HEK293T (cell line): ENCODE measurements at places on chromosomes 2 and 18.

- peak; percentile 85 for DNase-seq
Measured at GRCh38 chr2:233053928-233054784, 6.0 kb upstream of the INPP5D start.

GRCh38 chr2:163343316-163343715 is 392.5 kb downstream of the FIGN start:
- no peak for DNase-seq

GRCh38 chr2:98568161-98568956 is 40.0 kb downstream of the COA5 start:
- no peak for DNase-seq

DNA sequence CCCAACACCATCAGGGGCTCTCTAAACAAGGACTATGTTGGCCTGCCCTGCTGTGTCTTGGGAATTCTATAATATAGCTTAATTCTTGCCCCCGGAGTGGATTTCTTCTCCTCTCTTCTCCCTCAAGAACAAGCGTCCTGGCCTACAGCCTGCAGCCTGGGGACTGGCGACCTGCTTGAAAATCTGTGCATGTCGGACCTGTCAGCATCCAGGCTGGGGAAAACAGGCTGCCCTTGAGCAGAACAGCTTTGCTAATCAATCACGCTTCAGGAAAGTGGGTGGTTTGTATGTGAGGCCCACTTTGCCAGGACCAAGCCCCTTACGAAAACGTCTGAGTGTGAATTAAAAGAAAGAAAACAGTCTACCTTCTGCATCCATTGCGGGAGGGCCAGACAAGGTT is 116.7 kb downstream of the BCL2 start:
- no peak for DNase-seq

DNA sequence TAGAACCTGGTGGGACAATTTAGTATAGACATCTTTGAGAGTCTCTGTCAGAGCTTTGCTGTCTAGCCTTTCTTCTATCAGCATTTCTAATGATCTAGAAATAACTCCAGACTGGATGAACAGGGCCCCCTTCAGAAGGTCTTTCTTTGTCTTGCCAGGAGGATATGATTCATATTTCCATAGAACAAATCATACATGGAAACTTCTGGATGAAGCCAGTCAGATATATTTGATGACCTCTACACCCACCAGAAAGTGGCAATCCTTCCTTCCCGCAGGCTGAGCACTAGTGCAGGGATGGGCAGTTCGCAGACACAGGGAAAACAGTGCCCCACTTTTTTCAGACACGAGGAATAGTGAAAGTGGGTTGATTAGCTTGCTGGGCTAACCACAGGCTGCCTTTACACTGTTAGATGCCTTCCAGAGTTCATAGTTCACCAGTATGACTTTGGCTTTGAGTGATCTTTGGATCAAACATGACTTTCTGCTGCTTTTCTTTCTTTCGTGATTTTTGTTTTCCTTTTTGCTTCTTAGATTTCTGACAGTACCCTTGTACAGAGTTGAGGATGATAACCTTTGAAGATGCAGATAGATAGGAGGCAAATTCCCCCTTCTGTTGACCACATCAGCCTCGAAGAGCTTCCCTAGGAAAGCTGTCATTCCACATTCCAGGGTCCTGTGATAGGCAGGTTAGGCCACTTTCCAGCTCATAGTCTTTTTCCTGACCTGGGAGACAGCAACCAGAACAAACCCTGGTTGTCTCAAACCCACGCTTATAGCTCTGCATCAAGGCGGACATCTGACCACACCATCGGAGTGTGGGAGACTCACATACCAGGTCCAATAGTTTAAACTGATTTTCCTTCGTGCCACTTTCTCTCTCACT is 237.0 kb downstream of the ZNF407 start:
- DNase-seq = no peak

GRCh38 chr18:54444319-54444914 is 86.7 kb downstream of the C18orf54 start:
- DNase-seq = peak; percentile 37

- DNase-seq = no peak
Measured at GRCh38 chr2:172091000-172091641, 5.8 kb downstream of the DLX1 start.

DNA sequence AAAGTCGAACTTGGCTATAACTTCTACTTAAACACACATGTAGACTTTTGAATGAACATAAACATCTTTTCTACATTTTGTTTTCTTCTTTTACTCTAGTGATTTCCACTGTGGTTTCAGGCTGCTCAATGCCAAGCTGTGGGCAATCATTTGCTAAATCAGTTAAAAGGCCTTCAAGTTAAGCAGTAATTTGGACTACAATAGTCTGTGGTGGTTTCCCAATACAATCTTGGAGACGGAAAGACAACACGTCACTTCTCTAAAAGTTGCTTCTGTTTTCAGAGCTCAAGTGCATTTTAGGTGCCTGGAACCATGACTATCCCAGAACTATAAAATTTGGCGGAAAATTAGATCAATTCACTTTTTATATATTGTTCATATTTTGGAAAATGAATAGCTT is 69.4 kb downstream of the TXNL1 start:
- DNase-seq = no peak

DNA sequence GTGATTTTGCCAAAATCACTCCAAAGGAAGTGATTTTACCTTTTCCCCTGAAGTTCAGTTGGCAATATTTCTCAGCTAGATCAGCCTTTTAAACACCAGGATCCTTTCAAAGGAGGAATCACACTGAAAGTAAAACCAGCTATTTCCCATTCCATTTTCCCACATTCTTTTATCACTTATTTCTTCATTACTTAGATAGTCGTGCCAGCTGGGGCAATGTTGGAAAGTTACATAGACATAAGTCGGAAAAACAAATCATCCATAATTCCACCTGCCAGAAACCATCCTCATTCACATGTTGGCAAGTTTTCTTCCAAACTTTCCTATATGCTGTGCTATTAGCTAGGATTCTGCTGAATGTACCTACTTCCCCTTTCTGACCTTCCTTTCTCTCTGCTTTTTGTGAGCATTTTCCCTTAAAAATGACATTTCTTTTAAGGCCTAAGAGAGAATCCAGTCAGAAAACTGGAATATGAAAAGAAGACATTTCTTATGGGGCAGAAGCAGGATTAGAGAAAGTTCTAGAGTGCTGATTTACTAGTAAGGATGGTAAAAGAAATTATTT is 170.0 kb upstream of the STK17B start:
- no peak for DNase-seq

DNA sequence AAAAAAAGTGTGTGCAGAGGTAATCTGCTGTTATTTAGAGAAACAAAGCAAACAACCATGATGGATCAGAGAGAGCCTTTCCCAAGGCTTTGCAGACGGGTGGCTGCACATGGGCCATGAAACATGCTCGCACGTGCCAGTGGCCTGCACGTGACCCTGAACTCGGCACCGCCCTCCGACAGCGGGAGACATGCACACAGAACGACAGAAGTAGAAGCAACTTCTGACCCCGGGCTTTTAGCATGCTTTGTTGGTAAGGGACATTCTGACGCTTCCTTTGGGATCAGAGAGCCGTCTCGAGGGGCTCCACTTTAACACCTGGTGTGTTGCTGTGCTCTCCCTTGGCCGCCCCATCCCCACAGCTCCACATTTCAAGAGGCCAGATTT is 112.5 kb downstream of the KCNF1 start:
- DNase-seq = no peak

GRCh38 chr2:156006721-156007618 is 325.6 kb downstream of the NR4A2 start:
- DNase-seq = no peak

DNA sequence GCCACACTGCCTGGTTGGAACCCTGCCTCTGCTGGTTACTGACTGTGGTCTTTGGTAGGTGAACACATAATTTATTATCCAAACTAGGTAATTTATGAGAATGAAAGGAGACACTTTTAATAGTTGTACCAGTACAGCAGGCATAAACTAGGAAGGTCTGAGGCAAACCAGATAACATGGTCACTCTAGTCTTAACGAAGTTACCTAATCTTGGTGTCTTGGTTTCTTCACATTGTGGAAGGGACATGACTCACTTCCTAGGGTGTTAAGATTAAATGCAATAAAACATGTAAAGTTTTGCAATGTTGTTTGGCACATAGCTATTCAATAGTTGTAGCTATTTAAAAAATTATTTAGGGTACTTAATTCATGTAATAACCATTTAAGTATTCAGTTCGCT is 23.3 kb downstream of the SPTBN1 start:
- DNase-seq = no peak

- no peak for DNase-seq
Measured at GRCh38 chr2:26946841-26947784, 23.3 kb upstream of the MAPRE3 start.

DNA sequence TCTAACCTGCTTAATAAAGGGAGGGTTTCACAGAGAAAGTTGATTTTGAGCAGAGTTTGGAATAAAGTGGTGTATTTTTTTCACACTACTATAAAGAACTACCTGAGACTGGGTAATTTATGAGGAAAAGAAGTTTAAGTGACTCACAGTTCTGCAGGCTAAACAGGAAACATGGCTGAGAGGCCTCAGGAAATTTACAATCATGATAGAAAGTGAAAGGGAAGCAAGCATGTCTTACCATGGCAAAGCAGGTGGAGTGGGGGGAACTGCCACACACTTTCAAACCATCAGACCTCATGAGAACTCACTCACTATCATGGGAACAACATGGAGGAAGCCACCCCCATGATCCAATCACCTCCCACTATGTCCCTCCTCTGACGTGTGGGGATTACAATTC is 546.7 kb downstream of the EPHA4 start:
- no peak for DNase-seq

- DNase-seq = peak; percentile 82
Measured at GRCh38 chr2:23384551-23385343, at the start of gene KLHL29. KLHL29 (plus strand) TSS chr2:23385179; CDS start chr2:23562197, 177,018 bp downstream.

GRCh38 chr2:105873281-105873680 is 128.6 kb downstream of the NCK2 start:
- DNase-seq = no peak

DNA sequence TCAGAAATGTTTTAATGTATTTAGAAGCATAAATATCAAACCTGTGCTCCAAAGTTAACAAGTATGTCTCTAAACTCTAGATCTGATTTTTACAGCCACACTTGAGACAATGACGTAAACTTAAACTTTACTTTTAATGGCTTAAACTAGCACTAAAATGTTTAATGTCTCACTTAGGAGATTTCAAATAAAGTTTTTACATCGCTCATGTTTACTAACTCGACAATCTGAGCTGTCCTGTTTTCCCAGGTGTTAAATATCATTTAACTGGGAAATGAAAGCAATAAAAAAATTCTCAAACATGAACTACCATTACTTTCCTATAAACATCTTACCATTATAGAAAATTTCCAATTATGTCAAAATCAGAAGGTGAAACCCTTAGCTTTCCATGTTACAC is 70.2 kb upstream of the FAM124B start:
- DNase-seq = no peak

GRCh38 chr2:241029599-241030332 is 31.3 kb downstream of the SNED1 start:
- no peak for DNase-seq

DNA sequence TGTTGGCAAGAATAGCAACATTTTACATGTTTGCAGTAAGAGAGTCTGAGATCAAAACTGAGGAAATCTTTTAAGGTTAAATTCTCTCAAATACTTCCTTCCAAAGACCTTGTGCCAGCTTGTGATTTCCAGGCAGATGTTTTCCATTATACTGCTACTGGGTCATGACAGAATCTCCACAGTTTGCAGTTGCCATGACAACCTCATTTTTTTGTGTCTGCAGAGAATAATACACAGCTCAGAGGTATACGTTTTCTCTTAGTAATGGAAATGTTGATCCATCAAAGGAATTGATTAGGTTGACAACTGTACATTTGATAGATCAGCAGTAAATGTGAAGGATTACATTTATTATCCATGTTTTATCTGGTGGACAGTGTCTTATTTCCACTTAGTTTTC is 29.1 kb upstream of the CSRNP3 start:
- DNase-seq = no peak

DNA sequence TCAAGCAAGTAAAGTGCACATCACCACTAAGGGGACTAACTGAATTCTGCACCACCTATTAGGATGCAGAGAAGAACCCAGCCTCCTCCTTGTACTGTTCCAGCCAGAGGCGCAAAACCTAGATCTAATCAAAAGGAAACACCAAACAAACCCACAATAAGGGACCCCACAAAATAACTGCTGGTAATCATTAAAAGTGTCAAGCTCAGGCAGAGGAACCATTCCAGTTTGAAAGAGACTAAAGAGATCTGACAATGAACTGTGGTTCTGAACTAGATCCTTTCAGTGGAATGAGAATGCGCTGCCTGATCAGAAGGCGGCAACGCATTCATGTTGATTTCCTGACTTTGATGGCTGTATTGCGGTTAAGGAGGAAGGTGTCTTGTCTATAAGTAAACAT is 16.8 kb downstream of the HDLBP start:
- DNase-seq = no peak

DNA sequence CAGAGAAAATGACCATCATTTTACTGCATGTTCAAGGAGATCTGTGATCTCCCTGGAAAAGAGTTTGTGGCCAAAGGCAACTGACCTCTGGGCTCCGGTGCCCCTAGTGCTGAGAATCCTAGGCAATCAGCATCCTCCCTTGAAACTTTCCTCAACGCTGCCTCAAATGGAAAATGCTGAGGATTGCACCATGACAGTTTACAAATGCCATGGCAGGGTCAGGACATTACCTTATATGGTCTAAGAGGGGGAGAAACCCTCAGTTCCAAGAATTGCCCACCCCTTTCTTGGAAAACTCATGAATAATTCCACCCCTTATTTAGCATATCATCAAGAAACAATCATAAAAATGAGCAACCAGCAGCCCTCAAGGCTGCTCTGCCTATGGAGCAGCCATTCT is 48.3 kb downstream of the ALPK2 start:
- DNase-seq = no peak

DNA sequence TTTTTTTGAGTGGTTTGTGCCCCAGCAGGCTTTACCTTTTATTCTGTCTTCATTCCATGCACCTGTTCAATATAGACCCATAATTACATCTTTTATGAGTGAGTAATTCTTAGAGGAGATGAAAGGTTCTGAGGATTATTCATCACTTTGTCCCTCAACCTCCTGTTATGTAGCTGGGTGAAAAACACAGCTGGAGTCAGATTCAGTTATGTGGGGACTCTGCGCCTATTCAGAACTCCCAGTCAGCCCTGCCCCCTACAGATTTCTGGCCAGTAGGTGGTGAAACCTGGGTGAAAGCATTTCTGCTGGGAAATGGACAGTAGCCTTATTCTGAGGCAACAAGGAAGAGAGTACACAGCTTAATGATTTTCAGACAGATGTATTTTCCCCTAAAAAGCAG is 107.8 kb downstream of the MGAT5 start:
- DNase-seq = no peak

DNA sequence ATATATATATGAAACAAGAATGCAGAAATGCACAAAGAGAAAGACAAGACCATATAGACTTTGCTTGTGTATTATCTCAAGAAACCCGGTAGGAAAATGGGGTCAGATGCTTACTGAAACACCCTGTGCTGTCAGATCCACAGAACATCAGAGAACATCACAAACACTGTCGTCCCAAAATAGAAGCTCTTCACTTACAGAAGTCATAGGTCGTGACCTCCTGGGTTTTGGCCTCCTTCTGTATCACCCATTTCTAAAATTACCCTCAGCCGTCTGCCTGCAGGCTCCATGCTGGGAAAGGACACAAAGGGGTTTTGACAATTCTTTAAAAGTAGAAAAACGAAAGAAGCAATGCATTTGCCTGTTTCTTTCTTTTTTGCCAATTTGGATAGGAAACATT is 137.9 kb downstream of the PAX3 start:
- no peak for DNase-seq
